ENCODE measurements at places on chromosomes 5 and 9. TPM values are rescaled to one million over a fixed set of nuclear protein-coding genes. Genes with fewer than 3 reads are reported as not detected.

The PCDHGA11 gene
- total RNA-seq, result 3.7 TPM

- ATAC-seq, result no peak
Observed at GRCh38 chr5:32531885-32532520, 53.4 kb upstream of the SUB1 start.

DNA sequence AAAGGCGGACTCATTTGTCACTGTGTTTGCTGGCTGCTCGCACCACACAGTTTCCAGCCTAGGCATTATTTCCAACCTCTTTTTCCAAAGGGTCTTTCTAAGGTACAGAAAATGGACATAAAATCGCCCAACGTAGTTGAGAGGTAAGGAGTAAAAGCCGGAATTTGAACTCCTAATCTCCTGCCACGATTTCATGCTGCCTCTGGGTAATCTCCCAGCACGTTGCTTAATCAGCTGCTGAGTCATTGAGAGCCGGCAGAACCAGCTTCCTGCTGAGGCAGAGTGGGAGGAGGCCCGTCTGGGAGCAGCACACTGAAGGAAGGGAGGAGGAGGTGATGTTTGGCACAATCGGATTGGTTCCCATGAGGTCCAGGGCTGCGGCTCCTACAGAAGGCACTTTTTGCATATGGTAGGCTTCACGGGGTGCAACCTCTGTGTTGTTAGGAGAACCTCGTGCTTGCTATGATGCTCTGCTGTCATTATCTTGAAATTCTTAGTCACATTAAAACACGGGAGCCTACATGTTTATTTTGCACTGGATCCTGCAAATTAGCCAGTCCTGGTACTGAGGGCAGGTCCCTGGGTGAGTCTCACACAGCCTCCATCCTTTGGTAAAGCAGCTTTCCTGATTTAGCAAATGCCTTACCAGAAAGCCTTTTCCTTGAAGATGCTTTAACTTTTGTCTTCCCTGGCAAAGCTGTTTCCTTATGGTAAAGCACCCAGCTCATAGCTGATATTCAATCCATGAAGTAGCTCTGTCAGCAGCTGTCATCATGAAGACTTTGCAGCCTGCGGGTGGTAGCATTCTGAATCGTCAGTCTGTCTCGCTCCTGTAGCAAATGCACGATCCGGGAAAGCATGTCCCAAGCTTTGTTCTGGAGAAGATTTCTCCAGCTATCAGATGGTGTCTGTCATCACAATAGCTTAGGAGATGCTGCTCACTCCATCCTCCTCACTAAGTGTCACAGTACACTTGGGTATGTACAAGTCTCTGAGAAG lies 191.6 kb upstream of the MSX2 start:
- ATAC-seq, result peak; percentile 94

- no peak for ATAC-seq
Observed at GRCh38 chr9:132116583-132116982, 36.9 kb upstream of the MED27 start.
